ENCODE measurements at places on chromosomes 3 and 15. TPM values are rescaled to one million over a fixed set of nuclear protein-coding genes. Genes with fewer than 3 reads are reported as not detected.

DNA sequence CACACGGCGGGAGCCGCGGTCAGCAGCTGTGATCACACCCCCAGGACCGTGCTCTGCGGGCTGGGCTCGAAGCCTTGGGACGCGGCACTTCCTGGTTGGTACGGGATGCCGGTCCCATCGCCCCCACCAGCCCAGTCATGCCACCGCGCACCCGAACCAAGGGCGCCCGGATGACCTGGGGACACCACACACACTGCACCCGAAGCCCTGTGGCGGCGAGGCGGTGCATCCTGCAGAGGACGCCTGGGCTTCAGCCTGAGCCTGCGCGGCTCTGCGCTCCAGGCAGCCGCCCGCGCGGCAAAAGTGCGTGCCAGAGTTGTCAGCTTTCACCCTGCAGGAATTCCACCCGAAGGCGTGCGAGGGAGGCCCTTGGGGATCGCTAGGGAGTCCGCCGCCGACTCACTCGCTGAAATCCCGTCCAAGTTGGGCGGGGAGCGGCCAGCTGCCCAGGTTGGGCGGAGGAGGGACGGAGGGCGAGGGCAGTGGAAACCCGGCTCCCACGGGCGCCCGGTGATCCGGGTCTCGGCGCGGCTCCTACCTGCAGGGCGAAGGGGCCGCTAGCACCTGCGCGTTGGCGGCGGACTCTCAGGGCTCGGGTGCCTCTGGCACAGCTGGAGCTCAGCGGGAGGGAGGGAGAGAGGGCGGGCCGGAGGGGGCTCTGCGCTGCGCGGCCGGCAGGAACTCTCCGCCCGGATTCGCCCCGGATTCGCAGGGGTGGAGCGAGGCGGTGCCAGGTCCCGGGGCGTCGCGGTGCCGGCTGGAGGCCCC is at the start of gene PLD1:
PLD1 (minus strand) TSS at position 623 of the 768 bp plus-strand sequence. CDS start 72,432 bp downstream, outside the sequence.
- peak; percentile 12 for DNase-seq

- no peak for DNase-seq
Observed at GRCh38 chr3:118641608-118642007, 393.0 kb downstream of the IGSF11 start.

- DNase-seq = no peak
Observed at GRCh38 chr3:127786353-127787070, 35.8 kb downstream of the MGLL start.

DNA sequence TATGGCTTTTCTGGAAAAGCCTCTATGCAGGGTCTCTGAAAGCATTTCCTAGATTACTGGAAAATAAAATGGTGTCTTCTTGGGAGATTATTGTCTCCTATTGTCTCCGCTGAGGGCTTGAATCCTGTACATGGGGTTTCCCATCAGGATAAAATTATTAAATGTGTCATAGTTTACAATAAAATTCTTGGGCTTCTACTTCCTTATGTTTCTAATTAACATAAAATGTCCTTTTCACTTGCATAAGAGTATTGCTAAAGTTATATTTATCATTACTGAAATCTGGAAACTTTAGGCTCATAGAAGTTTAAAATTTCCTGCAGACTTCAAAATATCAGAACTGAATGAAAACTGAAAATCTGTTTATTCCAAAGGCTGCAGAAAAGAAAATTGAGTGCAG is 595.5 kb upstream of the AGTR1 start:
- no peak for DNase-seq

DNA sequence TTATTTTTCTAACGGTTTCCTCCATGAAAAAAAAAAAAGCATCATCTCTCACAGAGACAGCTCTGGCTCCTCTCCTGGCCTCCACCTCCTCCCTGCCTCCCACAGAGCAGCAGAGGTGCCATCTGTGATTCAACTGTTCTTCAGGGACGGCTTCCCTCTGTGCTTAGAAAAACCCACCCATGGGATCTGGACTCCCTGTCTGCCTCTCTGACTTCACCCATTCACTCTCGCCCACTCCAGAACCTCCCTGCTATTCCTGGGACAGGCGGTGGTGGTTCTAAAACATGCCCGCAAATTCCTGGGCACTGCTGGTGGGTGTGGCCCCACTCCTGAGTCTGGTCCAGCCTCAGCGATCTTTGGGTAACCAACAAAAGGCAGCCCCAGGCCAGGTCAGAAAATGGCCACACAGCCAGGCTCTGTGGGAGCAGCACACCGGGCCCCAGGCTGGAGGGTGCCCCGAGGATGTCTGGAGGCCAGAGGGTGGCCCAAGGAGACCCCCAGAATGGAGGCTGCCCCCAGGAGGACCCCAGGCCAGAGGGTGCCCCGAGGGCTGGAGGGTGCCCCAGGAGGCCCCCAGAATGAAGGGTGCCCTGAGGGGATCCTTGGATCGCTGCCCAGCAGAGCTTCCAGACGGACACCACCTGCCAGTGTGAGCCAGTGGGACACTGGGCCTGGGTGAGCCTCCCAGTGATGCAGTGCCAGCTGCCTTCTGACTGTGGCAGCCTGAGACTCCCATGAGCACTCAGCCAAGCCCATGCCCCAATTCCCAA is 2.6 kb upstream of the CHST13 start:
- no peak for DNase-seq

GRCh38 chr15:63718590-63719035 is 115.1 kb downstream of the HERC1 start:
- no peak for DNase-seq

GRCh38 chr15:86558252-86558651 is 478.6 kb downstream of the AGBL1 start:
- no peak for DNase-seq

GRCh38 chr3:186648851-186649250 is 8.7 kb downstream of the FETUB start:
- no peak for DNase-seq

DNA sequence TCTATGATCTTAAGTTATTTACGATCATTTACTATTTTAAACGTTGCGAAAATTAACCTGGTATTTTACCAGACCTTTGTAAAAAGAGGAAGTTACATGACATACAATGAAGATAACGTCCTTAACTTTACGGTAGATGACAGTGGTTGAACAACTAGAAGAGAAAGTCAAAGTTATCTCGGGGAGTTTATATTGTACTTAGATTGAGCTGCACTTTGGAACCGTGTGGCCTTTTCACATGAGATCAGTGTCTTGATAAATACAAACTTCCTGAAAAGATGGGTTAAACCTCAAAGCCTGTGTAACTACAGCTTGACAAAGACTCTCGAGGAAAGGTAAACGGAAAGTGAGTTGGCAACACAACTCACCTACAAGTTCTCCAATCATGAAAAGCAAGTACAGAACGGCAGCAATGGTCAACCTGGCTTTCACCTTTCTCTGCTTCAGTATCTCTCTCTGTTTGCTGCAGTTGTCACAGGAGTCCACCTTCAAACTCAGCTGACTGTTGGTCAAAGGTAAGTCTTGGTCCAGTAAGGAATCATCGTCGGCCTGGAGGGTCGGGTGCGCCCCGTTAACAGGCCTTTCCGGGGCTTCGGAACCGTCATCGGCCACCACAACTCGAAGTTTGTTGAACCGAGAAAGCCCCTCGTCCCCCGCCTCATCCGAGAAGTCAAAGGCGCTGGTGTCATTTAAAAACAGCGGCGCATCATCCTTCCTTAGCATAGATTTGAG is 793 bp downstream of the SLC30A4 start:
- DNase-seq = no peak

DNA sequence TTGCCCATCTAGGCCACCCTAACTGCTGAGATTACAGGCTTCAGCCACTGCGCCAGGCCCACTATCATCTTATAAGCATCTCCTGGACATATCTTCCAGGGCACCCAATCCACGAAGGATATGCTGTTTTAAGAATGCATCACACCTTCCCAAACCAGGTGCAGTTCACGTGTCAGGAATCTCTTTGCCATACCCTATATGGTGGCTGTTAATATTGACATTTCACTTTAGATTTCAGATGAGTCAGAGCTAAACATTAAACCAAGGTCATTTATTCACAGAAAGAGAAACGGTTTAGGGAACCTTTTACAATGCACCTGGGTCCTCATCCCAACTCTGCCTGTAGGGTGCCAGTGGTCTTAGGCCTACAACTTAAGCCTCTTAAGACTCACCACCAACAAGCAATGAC is 85.7 kb downstream of the TBL1XR1 start:
- DNase-seq = no peak

GRCh38 chr3:88180398-88180999 is 30.7 kb downstream of the C3orf38 start:
- DNase-seq = peak; percentile 10

DNA sequence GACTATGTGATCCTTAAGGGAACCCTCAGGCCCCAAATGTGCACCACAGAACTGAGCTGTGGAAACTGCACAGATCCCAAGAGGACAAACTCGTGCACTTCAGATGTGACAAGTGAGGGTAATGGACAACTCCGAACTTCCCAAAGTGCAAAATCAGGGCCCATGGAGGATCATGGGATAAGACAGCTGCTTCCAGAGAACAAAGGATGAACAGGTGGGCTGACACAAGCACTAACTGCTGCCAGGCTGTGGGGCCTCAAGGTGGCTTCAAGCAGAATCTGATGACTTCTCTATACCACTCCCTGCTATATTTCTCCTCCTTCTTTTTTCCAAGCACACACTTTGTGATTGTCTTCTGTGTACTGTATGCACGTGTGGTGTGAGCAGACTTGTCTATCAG is 5.4 kb downstream of the TARS3 start:
- no peak for DNase-seq

- no peak for DNase-seq
Observed at GRCh38 chr3:52873433-52874159, 23.8 kb downstream of the STIMATE start.

CHRM5 gene
- total RNA-seq = not detected

CISH gene
- 268 TPM for total RNA-seq

FANCD2OS gene
- total RNA-seq = not detected

SLC6A20 gene
- total RNA-seq = not detected

IQCF5 gene
- total RNA-seq = not detected

BUB1B gene
- 17.4 TPM for total RNA-seq

WDR49 gene
- total RNA-seq = not detected

EFCC1 gene
- 0.35 TPM for total RNA-seq
